ENCODE measurements at places on chromosomes 7 and 10.

- no peak for DNase-seq
Observed at GRCh38 chr10:132547421-132547861, 9.9 kb downstream of the INPP5A start.

DNA sequence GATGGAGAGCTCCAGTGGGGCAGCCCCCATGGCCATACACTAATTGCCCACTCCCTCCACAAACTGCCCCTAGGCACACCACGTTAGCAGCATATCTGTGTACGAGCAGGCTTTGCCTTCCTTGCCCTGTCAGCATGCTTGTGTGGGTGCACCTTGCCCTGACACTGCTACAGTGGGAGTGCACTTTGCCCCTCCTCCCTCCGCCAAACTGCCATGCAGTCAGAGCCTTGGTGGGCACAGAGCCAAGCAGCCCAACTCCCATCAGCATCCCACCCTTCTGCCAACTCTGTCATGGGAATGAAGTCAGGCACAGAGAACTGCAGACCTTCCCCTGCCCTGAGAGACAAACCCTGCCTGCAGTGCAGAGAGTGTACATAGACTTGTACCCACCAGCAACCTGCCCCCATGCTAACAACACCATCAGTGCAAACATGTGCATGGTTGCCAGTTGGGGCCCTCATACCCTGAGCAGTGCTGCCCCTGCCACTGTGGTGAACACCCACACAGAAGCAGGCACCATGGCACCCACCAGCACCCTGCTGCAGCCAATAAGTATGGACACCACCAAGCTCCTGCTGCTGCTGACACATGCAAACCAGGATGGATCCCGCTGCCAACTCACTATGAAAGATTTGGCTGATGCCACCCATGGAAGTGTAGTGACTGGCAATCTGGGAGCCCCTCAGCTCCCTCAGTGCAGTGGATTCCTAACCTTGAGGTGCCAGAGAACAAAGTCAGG lies 1197.7 kb upstream of the CELF2 start:
- DNase-seq = no peak

DNA sequence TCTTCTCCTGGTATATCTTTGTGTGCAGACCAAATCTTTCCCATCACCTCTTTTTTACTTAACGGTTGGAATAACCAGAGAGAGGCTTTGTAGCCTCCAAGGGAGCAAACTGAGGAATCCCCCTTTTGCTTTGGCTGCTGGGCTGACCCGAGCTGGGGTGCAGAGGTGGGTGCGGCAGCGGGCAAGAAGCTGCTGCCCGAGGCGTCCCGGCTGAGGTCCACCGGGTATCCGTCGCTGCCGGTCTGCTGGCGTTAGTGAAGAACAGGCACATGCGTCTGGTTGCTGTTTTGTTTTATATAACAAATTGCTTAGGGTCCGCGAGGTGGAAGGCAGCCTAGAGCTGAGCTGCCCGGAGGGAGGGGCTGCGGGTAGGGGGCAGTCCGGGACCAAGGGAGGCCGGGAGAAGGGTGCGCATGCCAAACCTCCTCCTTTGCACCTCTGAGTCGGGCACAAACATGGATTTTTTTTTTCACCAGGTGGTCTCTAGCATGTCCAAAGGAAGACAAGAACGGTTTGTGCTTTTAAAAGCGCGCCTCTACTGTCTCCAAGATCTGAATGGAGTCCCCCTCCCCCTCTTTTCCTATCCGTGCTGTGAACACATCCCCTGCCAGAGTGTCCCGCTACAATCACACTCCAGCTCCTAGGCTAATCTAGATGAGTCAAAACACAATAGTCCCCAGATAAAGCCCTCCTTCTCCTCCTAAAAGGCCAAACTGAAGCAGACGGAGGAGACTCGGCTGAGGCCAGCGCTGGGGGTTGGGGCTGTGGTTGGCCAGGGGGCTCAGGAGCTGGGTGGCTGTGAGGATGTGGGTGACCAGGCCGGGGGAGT lies 6.8 kb upstream of the GATA3 start:
- DNase-seq = no peak

DNA sequence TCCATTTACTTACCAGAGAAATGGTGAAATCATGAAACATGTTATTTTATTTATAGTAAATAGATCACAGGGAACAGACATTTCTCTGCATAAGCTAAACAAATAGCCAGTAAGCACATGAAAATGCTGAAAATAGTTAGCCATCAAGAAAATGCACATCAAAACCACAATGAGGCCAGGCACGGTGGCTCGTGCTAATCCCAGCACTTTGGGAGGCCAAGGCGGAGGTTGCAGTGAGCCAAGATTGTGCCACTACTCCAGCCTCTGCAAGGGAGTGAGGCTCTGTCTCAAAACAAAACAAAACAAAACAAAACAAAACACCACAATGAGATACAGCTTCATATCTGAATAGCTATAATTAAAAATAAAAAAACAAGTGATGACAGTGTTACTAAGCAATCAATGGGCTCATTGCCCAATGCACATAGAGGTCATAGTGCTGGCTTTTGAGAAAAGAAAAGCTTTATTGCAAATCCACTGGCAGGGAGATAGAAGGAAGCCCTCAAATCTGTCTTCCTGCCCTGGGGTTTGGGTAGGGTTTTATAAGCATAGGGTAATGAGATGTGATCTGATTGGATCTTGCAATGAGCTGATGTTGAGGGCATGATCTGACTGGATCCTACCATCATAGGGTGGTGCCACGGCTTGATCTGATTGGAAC lies 16.2 kb downstream of the CSTF2T start:
- DNase-seq = no peak

DNA sequence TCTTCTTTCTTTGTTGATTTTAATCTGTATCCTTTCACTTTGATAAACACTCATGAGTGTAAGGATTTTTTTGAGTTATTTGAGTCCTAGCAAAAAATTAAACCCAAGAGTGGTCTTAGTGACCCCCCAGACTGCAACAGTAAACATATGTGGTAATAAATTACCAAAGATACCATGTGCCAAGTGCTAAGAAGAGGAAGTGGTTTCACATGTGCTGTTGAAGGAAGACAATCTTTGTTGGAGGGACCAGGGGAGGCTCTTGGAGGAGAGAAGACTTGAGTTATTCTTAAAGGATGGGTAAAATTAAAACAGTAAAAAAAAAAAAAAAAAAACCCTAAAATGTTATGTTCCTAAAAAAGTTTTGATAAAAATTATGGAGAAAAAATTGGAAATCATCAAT lies 150.2 kb downstream of the SEC23IP start:
- DNase-seq = no peak

- no peak for DNase-seq
Observed at GRCh38 chr7:134246347-134246746, 70.4 kb downstream of the SLC35B4 start.

DNA sequence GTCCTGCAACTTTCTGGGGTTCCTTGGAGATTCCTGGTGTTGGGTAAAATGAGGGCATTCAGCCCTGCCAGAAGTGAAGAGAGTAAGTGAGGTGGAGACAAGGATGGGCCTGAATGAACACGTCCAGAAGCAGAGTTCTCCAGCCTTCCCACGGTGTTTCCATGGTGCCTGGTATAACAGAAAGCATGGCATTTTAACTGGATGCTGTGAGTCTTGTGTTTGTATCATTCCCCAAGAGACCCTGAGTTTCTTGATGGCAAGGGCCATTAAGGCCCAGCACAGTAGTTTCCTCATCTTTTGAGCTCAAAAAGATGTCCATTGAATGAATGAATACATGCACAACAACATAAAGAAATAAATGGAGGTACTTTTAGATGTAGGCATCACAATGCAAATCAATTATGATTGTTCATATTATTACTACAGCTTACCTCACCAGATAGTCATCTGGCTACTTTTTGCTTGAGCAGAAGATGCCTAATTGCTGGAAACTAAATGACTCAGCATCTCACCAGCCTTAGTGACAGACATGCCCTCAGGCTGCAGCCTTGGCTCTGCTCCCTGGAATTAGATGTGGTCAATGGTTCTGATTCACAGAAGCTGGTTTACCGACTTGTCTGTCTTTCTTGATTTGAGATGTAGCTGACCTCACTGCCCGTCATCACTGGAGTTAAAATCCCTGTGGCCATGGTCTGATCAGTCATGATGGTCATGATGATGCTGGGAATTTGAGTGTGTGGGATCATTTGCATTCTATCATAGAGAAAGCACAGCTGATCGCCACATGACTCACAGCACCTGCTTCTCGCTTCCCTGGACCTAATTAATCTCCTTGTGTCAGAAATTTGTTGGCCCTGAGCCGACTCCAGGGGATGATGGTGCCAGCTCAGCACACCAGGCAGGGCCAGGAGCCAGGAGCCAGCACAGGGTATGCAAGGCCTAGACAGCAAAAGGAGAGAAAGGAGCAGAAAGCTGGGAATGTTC lies 83.9 kb downstream of the CXCL12 start:
- DNase-seq = no peak

- DNase-seq = no peak
Observed at GRCh38 chr7:100402241-100402640, 26.3 kb downstream of the ZCWPW1 start.

DNA sequence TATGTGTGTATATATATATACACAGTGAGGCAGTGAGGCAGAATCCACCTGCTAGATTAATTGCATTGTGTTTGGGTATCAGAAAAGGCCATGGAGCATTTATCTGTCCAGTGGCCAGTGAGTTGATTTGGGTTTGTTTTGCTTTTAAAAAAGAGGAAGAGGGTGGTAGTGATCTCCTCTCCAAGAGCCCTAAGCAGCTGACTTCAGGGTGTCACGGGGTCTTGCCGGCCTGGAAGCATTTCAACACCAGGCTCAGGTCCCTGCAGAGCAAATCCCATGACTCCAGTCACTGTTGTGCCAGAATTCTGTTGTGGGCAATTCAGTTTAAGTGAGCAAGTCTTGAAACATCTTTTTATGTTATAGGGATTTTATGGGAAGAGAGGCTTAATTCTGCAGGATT lies 30.6 kb upstream of the GPNMB start:
- DNase-seq = no peak

DNA sequence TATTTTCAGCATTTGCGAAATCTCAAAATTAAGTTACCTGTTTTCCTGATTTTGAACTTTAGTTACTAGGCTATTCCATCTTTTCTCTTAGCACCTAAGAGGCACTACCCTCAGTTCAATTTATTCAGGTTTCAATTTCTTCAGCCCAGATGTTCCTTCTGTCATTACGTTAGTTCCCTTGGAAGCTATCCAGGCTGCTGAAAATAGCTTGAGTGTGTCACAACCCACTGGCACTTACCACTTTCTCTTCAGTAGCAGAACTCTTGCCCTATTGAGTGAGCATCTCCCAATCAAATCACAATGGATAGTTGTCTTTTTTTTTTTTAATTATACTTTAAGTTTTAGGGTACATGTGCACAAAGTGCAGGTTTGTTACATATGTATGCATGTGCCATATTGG lies 332.7 kb upstream of the LRGUK start:
- DNase-seq = no peak

- DNase-seq = peak; percentile 30
Observed at GRCh38 chr10:70115948-70116682, 16.5 kb downstream of the AIFM2 start.

DNA sequence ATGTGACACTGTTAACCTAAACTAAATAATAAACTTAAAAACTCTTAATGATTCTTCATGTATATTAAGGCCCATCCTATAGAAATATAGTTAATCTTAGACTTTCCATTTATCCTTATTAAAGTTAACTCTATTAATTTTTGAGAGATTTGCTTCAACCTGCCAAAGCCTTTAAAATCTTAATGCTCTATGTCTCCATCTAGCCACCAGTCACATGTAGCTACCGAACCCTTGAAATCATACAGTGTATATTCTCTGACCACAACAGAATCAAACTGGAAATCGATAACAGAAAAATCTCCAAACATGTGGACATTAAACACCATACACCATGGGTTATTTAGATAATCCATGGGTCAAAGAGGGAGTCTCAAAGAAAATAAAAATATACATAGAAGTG lies 51.9 kb downstream of the ASZ1 start:
- DNase-seq = no peak

DNA sequence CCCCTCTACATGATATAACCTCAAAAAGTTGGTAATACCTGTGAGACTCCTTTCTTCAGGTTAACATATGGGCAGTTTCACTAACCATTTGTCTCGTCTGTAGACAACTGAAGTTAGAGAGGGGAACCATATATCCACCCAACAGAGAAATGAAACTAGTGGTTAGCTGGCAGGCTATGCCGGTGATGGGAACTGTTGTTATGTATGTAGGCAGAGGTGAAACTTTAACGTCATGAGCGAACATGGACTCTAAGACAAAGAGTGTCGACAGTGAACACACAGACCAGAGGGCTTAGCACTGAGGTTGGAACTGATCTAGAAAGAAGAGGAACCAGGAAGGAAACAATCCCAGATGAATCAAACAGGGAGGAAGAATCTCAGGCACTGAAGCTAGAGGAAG lies 112.4 kb downstream of the ELMO1 start:
- DNase-seq = no peak

DNA sequence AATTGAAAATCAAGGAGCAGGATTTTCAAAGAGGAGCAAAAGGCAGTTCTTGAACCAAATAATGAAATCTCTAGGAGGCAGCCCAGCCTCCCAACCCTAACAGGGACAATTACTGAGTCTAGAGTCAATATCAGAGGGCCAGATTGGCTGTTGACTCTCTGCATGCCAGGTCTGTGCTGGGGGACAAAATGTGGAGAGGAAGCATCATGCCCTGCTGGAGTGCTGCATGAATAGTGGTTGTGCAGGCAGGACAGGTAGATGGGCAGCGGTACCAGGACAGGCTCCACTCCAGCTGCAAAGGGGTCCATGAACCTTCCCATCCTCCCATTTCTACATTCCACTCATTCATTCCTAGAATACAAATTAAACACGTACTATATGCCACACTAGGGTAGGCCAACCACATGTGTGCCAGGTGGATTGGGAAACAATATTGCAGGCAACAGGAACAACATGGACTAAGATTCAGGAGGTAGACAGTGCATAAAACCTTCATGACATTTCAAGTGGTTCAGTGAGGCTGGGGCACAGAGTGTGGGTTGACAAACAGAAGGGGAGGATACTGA lies 30.4 kb upstream of the MAT1A start:
- no peak for DNase-seq

DNA sequence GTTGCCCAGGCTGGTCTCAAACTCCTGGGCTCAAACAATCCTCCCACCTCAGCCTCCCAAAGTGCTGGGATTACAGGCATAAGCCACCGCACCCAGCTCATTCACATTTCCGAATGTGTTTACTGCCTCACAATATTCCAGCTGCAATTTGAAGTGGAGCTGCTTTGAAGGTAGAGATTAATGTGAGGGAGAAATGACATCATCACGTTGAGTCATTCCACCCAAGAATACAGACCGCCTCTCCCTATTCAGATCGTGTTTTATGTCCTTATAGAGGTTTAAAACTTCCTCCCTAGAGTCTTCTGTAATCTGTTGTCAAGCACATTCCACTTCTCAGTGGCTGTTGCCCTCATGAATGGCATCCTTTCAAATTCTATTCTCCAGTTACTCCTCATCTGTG lies 100.4 kb upstream of the PDGFA start:
- no peak for DNase-seq

DNA sequence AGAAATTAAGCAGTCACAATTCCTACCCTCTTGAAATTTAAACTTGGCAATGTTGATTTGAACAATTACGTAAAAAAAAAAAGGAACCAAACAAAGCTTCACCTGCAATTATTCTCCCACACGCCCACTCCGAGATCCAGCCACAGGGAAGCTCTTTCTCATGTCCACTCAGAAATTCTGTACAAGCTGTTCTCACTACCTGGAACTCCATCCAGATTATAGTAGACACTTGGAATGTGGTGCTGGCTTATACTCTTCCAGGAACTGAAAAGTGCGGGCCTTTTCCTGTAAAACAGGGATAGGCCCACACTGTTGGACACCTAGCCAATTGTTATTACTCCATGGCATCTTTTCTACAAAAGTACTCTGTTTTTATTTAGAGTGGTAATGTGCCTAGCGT lies 20.3 kb upstream of the TOMM7 start:
- DNase-seq = no peak

Data from NCI-H1092 (cell line).